ENCODE measurements at places on chromosomes 7 and 10.

DNA sequence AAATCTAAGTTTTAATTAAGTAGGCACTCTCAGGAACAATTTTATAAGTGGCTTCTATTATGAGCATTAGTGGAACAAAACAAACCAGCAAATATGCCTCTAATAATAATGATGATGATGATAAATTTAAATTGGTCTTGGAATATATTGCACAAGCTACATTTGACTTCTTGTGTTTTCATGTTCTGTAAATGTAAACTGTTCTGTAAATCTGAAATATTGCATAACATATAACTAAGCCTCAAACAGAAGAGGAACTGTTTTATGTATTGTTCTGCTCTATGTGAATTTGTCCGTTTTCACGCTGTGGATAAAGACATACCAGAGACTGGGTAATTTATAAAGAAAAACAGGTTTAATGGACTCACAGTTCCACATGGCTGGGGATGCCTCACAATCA, 625.2 kb upstream of the CELF2 start:
- no peak for DNase-seq

GRCh38 chr10:68096913-68097516, 12.3 kb upstream of the MYPN start:
- DNase-seq = no peak

DNA sequence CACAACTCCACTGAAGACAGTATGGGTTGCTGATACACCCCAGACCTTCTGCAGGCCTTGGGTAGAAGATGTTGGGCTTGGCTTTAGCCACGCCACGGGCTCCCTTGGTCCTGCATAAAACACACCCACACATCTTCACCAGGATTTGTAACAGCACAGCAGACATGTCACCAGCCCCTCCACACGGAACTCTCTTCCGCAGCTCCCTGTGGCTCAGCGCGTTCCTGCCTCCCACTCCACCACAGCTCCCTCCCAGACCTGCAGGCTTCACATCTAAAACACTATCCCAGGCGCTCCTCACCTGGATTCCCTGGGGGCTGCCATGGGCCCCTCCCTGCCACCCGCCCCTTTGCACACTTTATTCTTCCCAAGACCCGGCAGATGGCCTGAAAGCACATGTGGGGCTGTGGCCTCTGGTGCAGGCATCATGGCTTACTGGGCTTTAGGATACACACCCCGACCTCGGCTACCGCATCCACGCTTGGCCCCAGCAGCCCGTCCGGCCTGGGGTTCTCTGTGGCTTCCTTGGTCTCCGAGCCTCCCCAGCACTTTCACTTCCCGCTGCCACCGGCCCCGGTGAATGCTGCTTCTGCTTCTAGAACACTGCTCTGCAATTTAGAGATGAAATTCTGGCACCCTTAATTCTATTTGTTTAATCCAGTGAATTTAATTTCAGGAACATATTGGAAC, 432.9 kb downstream of the DNAJB6 start:
- DNase-seq = no peak

GRCh38 chr7:29160080-29160479, 13.7 kb upstream of the CPVL start:
- no peak for DNase-seq

- no peak for DNase-seq
Measured at GRCh38 chr7:44712012-44712411, 36.6 kb upstream of the ZMIZ2 start.

GRCh38 chr10:3808689-3809199, 23.7 kb upstream of the KLF6 start:
- no peak for DNase-seq

DNA sequence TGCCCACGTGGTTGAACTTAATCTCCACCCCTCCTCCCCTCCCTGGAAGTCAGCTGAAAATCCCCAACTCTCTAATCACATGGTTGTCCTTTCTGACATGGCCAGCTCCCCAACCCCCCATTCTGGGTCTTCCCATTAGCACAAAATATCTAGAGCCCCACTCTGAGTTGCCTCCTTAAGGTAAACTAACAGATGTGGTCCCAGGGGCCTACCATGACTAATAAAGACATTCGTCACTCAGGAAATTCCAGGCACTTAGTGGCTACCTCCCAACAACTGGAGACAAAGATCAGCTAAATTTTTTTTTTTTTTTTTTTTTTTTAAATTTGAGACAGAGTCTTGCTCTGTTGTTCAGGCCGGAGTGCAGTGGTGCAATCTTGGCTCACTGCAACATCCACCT, 21.1 kb downstream of the CCDC126 start:
- no peak for DNase-seq

DNA sequence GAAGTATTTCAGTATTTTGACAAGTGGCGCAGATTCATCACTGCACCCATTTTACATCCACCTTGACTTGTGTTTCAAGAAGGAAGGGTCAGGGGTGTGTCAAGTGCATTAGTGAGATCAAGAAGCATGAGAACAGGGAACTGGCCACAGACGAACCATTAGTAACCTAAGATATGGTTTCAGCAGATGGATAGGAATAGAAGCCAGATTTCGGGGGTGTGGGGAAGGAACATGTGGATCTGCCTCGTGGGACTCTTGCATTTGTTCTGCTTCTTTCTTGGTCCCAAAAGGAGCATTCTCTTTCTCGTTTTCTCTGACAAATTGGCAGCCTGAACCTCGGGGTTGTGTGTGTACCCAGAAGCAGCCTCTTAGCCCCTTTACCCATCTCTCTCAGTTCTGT, 9.6 kb downstream of the DENND2A start:
- DNase-seq = no peak

DNA sequence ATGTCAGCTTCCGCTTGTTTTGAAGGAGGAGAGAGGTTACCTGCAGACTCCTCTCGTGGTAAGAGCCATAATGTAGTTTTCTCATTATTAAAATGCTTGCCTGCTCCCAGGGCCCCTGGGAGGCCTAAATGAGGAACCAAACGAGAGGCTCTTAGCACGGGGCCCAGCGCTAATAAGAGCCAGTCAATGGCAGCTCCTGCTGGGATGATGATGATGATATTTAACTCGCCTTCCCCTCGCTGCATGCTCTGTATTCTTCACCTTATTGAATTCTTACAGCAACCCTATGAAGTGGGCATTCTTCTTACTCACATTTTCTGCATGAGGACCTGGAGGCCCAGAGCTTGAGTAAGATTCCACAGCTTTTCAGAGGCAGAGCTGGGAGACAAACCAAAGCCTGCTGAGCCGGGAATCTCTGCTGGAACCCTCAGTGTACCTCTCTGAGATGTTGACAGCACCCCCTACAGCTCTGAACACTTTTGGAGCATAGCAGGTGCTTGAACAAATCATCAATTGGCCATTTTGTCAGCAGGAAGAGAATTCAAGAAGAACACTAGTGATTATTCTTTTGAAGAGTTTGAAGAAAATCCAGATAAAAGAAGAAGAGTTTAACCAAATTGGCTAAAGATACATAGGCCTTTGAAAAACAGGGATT, 93.1 kb upstream of the HABP2 start:
- DNase-seq = no peak

GRCh38 chr10:24643679-24644209, 79.9 kb downstream of the ARHGAP21 start:
- no peak for DNase-seq

DNA sequence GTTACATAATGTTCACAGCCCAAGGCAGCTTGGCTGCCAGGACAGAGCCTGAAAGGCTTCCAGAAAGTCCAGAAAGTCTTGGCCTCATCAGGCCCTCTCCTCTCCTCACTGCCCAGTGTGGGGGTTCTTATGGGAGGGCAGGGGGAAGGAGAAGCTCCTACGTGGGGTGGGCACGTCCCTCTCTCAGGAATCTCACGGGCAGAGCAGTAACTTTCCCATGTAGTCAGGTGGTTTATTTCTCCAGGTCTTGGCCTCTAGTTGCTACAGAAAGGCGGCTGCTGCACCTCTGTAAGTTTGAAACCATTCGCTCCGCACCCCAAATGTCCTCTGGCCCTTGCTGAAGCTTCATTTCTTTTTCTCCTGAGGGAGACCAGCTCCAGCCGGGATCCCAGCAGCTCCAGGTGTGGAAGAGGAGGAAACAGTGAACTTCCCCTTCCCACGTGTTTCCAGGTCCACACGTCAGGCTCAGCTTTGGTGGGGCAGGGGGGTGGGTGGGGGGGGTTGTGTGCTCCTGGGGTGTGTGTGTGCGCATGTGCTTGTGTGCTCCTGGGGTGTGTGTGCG, 320.3 kb downstream of the WDR37 start:
- DNase-seq = no peak

- DNase-seq = no peak
Measured at GRCh38 chr10:114245121-114245791, 6.2 kb downstream of the VWA2 start.

- no peak for DNase-seq
Measured at GRCh38 chr7:118662266-118662665, 437.8 kb downstream of the ANKRD7 start.

Data from NCI-H1092 (cell line).